Choroid plexus epithelial cell (primary cell): ENCODE measurements at places on chromosomes 6 and 20.

- DNase-seq: no peak
Measured at GRCh38 chr20:8227293-8227692, 95.2 kb downstream of the PLCB1 start.

DNA sequence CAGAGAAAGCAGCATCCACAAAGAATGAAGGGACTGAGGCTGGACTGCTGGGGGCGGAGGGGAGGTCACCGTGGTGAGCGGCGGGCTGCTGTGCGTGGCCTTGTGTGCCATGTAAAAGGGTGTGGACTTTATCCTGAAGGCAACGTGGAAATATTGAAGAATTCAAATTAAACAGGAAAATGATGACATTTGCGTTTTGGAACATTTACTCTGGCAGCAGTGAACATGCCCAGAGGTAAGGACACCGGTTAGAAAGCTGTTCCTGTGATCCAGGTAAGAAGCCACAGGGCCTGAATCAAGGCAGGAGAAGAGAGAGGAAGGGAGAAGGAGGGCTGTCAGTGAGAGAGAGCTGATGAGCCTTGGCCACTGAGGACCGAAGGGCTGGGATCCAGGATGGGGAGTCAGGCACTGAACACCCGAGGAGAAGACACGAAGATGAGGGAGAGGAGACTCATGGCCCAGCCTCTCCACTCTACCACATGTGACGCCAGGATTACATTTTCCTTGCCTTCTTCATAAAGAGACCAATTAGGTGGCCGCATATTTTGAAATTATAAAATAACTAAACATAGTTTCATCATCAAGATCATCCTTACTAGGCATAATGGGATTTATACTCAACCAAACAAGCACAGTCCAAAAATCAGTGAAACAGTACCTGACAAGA lies 58.4 kb downstream of the TRAM2 start:
- DNase-seq: no peak

DNA sequence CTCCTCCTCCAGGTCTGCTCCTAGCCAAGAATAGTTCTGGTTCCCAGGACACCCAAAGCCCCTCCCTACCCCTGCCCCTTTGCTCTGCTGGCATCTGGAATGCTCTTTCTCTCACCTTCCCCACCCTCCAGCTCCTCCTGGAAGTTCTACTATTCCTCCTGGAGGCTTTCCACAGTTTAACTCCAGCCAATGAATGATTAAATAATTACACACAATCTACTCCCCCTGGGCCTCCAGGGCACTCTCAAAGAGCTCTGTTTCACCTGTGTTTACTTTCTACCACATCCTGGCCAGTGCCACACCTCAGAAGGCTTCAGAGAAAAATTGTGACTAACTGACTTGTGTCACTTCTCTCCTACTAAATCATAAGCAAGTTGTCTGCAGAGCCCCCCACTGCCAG lies 36.2 kb downstream of the GCM1 start:
- DNase-seq: no peak

DNA sequence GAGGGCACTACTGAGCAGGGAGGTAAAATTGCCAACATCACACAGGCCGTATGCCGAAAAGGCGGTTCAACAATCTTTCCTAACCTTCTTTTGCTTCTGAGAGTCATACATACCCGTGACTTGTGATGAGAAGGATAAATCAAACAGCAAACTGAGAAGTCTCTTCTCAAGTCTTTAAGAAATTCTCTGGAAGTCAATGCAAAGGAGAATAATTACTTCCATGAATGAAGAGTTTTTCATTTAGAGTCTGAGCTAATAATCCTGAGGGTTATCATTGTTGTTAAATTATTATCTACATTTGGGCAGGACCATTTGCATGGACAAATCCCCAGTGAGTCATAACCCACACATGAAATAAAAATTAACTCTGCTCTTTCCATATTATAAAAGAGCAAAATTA lies 22.4 kb upstream of the ILRUN start:
- no peak for DNase-seq

DNA sequence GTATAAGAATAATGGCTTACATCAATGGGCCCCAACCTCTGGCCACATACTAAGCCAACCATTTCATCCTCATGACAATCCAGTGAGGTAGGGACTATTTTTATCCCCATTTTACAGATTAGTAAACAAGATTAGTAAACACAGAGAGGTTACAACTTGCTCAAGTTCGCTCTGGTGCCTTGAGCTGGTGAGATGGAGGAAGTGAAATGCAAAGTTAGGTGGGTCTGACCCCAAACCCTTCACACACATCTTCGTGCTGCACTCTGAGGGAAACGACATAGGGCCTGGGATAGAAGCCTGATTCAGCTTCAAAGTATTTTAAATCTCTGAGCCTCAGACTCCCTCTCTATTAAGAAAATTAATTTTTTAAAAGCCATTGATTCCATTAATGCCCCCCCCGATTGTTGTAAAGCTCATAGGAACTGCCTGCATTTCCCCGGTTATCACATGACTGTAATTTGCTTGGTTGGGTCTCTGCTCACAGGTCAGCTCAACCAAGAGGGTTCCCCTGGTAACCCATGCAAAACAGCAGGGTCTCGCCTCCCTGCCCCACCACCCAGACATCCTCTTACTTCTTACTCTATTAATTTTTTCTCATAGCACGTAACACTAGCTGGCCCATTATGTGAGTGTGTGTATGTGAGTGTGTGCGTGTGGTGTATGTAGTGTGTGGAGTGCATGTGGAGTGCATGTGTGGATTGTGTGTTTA lies 221.2 kb downstream of the MAFB start:
- no peak for DNase-seq

DNA sequence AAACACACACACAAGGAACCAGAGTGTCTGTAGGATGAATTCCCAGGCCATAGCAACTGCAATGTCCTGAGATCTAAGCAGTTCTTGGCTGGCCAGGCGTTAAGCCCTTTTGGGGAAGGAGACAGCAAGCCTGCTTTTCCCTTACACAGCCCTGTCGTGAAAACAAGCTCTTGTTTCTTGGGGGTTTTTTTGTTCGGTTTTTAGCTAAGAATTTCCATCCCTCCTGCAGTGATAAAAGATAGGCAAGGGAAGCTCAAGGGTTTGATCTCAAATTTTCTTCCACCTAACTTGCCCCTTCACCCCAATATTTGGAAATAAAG lies 1.5 kb downstream of the TNFRSF21 start:
- DNase-seq: peak; percentile 46

GRCh38 chr6:53520320-53520928 lies 24.5 kb downstream of the GCLC start:
- DNase-seq: no peak

DNA sequence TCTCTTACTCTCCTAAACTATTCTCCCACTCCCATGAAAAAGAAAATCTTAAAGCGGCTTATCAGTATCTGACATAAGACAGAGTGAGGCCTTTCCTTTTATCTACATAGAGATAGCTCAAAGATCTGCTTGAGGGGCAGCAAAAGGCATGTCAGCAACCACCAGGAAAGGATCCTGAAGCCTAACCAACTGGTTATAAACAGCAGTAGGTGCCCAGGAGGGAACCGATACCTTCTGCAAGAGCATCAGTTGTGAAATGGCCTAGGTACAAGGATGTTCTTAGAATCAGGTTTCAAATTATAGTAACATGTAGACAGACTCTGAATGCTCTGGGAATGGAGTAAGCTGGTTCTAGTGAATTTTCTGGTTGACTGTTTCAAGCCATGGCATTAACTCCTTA lies 21.4 kb downstream of the JARID2 start:
- no peak for DNase-seq

DNA sequence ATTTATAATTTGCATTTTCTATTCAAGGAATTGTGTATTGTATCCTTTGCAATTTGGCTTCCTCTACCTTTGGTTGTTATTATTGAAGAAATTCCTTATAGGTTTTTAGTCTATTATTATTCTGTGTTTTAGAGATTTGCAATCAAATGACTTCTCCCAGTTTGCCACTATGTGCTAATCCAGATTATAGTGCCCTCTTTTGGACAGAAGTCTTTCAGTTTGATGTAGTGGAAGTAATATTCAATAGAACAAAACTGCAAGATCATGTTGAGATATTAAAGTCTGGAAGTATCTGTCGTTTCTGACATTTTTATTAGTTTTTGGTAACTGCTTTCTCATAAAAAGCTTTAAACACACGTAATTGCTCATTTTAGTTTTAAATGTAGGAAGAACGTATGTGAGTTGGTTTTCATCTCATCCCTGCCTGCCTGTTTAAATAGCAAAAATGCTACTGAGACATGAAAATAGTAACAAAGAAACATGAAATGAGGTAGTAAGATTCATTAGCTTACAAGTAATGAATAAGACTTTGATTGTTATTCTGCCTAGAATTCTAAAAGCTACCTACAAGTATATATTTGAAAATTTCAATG lies 72.8 kb downstream of the RTN4IP1 start:
- peak; percentile 73 for DNase-seq

DNA sequence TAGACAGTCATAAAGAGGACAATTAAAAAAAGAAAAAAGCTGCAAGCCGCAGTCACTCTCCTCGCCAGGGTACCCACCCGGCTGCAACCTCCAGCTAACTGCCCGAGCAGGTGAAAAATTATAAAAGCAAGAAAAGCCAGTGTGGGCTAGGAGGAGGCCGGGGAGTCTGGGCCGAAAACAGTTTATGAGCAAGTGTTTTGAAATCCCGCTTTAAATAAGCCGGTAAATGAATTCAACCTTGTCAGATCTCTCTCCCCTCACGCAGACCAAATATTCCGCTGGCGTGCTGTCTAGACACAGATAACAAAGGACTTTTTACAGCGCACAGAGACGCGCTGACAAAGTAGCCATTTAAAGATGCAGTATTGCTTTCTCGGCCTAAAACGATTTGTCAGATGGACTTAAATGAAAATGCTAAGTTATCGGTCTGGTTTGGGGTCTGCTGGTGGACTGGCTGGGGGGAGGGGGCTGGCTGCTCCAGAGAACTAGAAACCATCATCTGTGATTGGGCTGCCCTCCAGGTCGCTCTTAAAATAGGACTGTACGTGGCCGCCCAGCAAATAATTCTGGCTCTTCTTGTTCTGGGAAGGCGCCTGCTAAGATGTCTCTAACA lies 24.6 kb downstream of the PMEPA1 start:
- no peak for DNase-seq

GRCh38 chr6:57163956-57164355 lies 8.2 kb upstream of the BAG2 start:
- no peak for DNase-seq

DNA sequence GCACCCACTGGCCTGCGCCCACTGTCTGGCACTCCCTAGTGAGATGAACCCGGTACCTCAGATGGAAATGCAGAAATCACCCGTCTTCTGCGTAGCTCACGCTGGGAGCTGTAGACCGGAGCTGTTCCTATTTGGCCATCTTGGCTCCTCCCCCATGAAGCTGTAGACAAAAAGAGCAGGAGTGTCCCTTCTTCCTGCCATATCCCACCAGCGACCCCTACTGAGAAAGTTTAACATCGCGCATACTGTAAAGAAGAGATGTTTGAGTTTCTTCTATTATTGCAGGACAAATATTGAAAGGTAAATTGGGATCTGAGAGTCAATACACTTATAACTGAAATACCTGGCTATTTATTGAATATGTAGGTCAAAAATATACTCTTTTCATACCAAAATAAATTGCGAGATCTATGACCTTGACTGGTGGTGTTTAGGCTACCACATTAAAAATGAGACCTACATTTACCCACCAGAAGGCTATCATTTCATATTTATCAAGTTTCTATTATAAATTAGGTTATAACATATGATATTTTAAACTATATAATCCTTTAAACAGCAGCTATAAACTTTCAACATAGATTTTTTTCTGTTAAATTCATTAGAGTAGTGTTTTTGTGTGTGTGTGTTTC lies 586.3 kb downstream of the HTR1B start:
- peak; percentile 65 for DNase-seq

DNA sequence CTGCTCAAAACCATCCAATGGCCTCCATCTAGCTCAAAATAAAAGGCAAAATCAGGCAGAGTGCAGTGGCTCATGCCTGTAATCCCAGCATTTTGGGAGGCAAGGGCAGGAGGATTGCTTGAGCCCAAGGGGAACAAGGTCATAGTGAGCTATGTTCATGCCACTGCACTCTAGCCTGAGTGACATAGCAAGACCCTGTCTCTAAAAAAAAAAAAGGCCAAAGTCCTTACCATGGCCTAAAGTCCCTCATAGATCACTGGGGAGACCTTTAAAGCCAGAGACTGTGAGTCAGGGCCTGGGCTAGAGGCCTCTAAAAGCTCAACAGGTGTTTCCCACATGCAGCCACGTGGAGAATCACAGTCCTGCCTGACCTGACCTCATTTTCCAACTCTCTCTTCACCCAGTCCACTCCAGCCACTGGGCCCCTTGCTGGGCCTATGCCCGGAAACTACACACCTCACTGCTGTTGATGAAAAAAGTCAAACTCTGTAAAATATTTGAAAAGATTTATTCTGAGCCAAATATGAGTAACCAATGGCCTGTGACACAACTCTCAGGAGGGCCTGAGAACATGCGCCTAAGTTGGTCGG lies 28.2 kb upstream of the TAB2 start:
- peak; percentile 10 for DNase-seq

DNA sequence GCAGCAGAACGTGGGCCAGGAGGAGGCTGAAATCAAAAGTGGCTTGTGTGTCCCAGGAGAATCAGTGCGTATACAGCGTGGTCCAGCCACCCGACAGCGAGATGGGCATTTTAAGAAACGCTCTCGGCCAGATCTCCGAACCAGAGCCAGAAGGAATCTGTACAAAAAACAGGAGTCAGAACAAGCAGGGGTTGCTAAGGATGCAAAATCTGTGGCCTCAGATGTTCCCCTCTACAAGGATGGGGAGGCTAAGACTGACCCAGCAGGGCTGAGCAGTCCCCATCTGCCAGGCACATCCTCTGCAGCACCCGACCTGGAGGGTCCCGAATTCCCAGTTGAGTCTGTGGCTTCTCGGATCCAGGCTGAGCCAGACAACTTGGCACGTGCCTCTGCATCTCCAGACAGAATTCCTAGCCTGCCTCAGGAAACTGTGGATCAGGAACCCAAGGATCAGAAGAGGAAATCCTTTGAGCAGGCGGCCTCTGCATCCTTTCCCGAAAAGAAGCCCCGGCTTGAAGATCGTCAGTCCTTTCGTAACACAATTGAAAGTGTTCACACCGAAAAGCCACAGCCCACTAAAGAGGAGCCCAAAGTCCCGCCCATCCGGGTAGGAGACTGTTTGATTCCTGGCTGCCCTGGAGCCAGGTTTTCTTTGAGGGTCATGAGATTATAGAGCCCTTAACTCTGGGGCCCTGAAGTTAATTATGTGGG lies 75.3 kb downstream of the ASXL1 start:
- no peak for DNase-seq

- no peak for DNase-seq
Measured at GRCh38 chr6:166809721-166810120, 146.6 kb downstream of the RNASET2 start.

- no peak for DNase-seq
Measured at GRCh38 chr20:63246490-63247288, 7.6 kb downstream of the NKAIN4 start.

GRCh38 chr6:114718186-114718585 lies 375.4 kb upstream of the HS3ST5 start:
- DNase-seq: no peak
